ENCODE measurements at places on chromosomes 12 and 14.

DNA sequence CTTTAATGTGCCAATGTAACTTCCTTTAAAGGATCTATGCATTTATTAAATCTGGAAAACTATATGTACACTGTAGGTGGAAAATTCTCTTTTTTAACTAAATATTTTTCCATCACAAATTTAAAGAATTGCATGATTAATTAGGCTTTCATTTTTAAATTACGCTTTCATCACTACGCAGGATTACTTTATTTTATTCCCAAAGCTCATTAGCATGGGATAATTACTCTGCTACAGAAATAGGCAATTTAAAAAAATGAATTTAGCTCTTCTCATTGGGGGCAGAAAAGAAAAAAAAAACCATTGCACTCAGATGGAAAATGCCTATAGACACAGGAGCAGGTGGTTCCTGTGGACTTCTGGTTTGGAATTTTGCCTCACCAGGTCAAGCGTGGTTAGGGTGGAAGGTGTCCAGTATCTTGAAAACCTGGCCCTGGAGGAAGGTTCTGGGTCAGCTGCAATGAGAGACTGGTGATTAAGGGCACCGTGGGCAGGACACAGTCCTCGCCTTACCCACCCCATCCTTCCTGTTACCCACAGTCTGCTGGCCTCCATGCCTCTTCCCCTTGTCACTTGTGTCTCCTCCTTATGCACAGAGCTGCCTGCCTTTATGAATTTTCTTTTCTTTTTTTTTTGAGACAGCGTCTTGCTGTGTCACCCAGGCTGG lies 17.3 kb upstream of the RIN3 start:
- DNase-seq: no peak

DNA sequence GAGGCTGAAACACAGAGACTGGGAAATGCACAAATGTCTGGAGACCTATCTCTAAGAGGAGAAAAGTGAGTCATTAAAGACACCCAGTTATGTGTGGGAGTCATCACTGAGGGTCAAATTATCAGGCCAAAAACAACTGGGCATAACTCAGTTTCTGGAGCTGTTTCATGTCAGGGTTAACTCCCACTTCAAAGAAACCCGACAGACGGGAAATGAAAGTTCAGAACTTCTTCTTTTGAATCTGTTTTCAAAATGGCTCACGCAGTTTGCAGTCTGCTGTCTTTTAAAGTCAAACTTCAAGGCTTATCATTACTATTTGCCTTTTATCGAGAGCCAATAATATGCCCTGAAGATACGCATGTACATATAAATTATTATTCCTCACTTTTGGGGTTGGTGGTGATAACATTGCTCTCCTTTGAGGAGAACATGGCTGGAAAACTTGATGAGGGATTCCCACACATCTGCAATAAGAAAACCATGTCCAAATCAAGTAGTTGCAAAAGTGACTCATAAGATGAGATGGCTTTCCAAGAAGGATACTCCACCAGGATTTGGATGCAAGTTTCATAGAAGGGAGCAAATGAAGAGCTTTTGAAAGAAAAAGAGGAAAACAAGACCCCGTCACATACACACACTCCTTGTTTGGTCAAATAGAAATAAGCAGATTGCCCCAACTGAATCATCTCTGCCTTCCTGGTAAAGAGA lies 341.4 kb downstream of the ADAMTS20 start:
- no peak for DNase-seq

DNA sequence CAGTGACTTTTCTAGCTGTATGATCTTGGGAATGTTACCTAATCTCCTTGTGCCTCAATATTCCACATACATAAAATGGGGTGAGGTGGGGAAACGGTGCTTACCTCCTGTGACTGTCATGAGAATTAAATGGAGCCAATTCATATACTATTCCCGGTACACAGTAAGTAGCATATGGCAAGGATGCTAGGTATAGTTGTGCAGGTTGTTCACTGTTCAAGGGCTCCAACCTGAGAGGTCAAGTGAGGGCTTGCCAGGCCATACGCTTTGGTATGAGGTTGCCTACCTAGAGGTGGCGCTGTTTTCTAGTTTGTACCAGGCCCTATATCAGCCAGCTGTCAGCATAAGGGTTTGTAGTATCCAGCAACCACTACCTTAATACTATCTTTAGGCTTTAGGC lies 3.6 kb upstream of the BATF start:
- DNase-seq: no peak

GRCh38 chr12:65648461-65648860 lies 175.8 kb upstream of the HMGA2 start:
- DNase-seq: no peak

- no peak for DNase-seq
Measured at GRCh38 chr12:106978035-106978800, 8.7 kb downstream of the MTERF2 start.

DNA sequence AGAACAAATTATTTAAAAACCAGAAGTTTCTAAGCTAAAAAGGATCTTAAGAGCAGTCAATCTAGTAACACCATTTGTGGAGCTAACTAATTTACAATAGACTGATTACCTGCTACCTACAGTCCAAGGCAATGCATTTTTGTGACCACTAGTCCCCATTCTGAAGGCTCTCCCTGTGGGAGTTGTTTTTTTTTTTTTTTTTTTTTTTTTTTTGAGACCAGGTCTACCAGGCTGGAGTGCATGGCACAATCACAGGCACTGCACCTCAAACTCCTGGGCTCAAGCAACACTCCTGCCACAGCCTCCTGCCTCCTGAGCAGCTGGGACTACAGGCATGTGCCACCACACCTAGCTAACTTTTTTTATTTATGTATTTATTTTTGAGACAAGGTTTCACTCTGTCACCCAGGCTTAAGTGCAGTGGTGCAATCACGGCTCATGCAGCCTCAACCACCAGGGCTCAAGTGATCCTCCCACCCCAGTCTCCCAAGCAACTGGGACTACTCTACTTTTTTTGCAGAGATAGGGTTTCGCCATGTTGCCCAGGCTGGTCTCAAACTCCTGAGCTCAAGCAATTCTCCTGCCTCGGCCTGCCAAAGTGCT lies 3.9 kb downstream of the GNPTAB start:
- no peak for DNase-seq

DNA sequence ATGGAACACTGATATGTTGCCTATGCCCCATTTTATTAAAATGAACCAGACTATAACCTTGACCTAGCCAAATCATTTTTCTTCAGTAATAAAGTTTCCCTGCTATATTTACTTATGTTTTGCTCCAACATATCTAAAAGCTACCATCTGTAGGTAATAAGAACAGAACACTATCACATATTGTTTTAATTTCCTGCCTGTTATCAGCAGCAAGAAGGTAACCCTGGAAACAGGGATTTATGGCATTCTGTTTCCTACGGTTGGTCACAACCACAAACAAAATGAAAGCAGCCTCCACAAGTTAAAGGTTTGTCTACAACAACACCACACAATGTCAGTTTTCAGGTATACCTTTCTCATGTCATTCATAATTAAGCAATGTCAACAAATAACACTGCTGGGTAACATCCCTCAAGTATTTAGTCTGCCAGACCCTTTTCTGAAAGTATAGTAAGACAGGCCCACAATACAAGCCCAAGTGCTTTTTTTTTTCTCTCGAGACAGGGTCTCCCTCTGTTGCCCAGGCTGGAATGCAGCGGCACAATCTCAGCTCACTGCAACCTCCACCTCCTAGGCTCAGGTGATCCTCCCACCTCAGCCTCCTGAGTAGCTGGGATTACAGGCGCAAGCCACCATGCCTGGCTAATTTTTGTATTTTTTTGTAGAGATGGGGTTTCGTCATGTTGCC lies 25.5 kb downstream of the GCH1 start:
- peak; percentile 5 for DNase-seq

GRCh38 chr14:52338051-52338681 lies 24.1 kb downstream of the PTGER2 start:
- no peak for DNase-seq

DNA sequence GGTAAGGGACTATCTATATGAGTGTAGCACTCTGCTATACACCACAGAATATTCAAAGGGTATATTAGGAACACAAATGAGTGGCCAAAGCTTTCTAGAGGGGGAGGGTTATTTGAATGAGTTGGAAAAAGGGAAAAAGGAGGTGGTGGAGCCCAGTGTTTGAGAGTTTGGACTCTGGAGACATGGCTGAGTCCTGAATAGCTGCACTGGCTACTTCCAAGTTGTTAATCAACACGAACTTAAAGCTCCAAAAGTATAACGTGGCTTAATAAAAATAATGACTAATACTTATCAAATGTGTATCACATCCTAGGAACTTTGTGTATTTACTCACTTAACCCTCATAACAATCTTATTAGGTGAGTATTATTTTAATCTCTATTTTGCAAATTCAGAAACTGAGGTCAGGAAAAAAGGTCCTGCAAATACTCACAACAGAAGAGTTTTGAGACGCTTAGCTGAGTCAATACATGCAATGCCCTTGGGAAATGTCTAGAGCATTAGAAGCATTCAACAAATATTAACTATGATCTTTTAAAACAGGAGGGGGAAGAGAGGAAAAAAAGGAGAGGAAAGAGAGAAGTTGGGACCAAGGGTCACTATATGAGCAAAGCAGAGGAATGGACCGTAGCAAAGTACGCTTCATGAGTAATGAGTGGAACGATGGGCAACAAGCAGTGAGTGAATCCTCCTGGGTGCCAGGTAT lies 189.5 kb upstream of the HMGA2 start:
- no peak for DNase-seq

DNA sequence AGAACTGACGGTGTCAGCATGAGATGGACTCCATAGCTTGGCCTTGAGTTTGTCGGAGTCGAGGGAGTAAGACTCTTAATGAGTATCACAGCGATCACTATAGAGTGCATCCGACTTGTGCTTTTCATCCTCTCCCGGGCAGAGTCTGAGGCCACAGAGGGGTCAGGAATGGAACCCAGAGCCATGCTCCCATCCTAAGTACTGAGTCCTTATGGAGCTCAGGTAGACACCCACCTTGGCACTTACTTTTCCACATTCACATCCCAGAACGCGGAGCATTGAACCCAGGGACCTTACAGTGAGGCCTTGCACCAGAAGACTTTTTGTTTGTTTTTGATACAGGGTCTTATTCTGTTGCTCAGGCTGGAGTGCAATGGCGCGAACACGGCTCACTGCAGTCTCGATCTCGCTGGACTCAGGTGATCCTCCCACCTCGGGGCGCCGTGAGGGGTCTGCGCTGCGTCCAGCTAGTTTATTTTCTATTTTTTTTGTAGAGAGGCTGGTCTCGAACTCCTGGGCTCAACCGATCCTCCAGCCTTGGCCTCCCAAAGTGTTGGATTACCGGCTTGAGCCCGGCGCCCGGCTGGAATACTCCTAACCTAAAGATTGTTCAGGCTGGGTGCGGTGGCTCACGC lies 719 bp upstream of the SRSF9 start:
- DNase-seq: peak; percentile 42

GRCh38 chr12:91040096-91040755 lies 17.6 kb downstream of the KERA start:
- no peak for DNase-seq

DNA sequence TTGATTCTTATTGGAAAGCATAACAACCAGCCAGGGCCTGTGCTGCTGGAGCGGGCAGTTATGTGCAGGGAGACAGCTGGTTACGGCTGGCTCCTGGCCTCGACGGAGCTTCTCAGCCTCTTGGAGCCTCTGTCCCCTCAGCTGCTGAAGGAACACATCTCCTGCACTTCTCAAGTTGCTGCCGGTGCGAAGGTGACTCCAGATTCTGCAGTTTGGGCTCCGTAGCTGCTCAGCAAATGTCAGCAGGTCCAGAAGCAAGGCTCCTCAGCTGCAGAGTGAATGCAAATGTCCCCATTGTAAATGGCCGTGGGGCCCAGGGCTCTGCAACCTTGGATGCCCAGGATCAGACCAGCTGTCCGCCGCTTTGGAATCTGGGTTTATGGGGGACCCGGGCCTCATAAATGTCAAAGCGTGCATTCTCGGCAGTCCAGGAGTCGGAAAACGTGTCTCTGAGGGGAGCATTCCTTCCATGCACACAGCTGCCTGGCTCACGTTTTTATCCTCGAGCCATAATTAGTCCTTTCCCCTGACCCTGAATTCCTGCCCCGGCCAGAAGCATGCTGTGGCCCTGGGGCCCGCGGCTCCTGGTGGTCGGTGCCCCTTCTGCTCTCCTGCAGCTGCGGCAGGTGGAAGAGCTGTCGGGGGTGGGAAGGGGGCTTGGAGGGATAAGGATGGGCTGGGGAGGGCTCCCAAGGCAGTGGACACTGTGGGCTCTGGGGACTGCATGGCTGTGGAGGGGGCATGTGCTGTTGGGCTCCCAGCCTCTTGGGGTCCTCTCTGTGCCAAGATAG lies 106.0 kb downstream of the KIF26A start:
- DNase-seq: no peak

GRCh38 chr12:6968426-6968825 lies 2.0 kb downstream of the PHB2 start:
- no peak for DNase-seq

GRCh38 chr12:17992002-17992656 lies 97.9 kb downstream of the RERGL start:
- DNase-seq: peak; percentile 62

DNA sequence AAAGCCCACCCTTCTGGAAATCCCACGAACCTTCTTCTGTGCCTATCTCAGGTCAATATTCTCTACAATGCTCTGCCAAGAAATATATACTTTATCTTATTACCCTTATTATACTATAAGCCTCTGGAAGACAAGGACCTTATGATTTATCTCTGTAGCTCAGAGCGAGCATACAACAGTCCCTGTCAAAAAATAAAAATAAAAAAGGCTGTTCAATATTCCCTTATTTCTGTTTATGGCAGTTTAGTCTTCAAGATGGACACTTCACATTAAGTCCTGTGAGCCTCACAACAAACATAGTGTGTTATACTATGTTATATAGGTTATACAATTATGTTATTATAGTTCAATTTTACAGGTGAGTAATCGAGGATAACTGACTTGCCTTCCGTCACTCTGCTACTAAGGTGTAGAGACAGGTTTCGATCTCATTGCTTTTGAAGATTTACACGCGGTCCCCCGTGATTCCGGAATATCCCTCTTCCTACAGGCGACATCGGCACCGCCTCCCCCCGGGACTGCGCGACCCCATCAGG lies 562 bp downstream of the EAPP start:
- no peak for DNase-seq

- no peak for DNase-seq
Measured at GRCh38 chr14:85948153-85948552, 418.2 kb downstream of the FLRT2 start.

DNA sequence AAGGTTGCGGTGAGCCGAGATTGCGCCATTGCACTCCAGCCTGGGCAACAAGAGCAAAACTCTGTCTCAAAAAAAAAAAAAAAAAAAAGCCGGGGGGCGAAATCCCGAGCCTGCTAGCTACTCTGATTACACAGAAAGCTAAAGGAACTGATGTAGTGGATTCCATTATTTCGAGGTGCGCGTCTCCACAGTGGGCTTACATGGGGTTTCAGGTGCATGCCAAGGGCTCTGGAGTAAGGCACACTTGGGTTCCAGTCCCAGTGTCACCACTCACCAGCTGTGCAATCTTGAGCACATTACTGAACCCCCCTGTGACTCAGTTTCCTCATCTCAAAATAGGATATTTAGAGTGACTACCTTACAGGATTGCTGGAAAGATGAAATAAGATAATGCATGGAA lies 1.7 kb upstream of the RAB15 start:
- no peak for DNase-seq

DNA sequence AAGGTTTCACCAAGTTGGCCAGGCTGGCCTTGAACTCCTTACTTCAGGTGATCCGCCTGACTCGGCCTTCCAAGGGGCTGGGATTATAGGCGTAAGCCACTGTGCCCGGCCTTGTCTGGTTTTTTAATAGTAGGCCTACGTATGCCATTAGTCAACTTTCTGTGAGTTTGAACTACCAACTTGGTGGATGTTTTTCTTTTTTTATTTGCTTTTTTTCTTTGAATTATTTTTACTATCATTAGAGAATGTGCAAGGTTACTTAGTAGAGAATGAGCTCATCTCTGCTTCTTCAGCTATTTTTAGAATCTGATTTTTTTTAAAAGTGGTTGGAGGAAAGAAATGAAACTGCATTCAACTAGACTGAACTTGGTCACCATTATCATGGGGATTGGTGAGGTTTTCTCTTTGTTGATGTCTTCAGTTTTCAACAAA lies 51.4 kb downstream of the HMGA2 start:
- DNase-seq: no peak

Measured in NCI-H146 (cell line).